ENCODE measurements at places on chromosomes 12 and 14. TPM values are rescaled to one million over a fixed set of nuclear protein-coding genes. Genes with fewer than 3 reads are reported as not detected.

GRCh38 chr12:10027311-10027710 lies 3.2 kb upstream of the CLEC9A start:
- no peak for DNase-seq
- H3K27me3 ChIP-seq: no peaks in the 10 kb centered on the region
- no peaks in the 10 kb centered on the region for H3K36me3 ChIP-seq

DNA sequence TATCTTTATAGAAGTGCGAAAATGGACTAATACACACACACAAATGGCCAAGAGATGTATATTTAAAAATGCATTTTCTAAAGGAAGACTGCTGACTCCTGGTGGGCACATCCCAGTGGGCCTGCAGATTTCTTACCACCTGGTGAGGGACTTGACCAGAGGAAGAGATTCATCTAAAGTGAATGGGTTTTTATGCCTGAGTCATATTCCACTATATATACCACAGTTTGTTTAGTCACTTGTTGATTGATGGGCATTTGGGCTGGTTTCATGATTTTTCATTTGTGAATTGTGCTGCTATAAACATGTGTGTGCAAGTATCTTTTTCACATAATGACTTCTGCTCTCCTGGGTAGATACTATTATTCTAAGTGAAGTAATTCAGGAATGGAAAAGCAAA lies 277.3 kb downstream of the SLC16A7 start:
- H3K4me3 ChIP-seq: no peak overlapping the region
- no peaks in the 10 kb centered on the region for H3K36me3 ChIP-seq
- no peak for DNase-seq
- no peak overlapping the region for H3K27ac ChIP-seq
- H3K4me1 ChIP-seq: no peaks in the 10 kb centered on the region
- H3K27me3 ChIP-seq: no peaks in the 10 kb centered on the region

GRCh38 chr14:76131071-76131965 lies 20.4 kb upstream of the GPATCH2L start:
- no peak for DNase-seq
- H3K4me1 ChIP-seq: no peaks in the 10 kb centered on the region
- H3K36me3 ChIP-seq: no peaks in the 10 kb centered on the region
- H3K4me3 ChIP-seq: no peak overlapping the region
- no peak overlapping the region for H3K27ac ChIP-seq
- no peaks in the 10 kb centered on the region for H3K27me3 ChIP-seq

- H3K27me3 ChIP-seq: no peaks in the 10 kb centered on the region
- no peak overlapping the region for H3K27ac ChIP-seq
- peaks cover 8% of the 10 kb centered on the region for H3K4me1 ChIP-seq
- peaks cover 14% of the 10 kb centered on the region for H3K36me3 ChIP-seq
These were observed 2.7 kb upstream of the NFKBIA start for GRCh38 chr14:35407306-35407630.

GRCh38 chr14:33404054-33404453 lies 465.4 kb downstream of the NPAS3 start:
- no peak overlapping the region for H3K27ac ChIP-seq
- no peak overlapping the region for H3K4me3 ChIP-seq
- DNase-seq: no peak
- H3K4me1 ChIP-seq: no peaks in the 10 kb centered on the region

- H3K27ac ChIP-seq: peak overlapping the region; percentile 97
- H3K4me3 ChIP-seq: peak overlapping the region; percentile 85
- H3K4me1 ChIP-seq: peaks cover 3% of the 10 kb centered on the region
- no peaks in the 10 kb centered on the region for H3K36me3 ChIP-seq
- no peaks in the 10 kb centered on the region for H3K27me3 ChIP-seq
These were observed 1.3 kb downstream of the STRAP start for GRCh38 chr12:15883536-15883935.

- no peak overlapping the region for H3K4me3 ChIP-seq
- H3K27ac ChIP-seq: peak overlapping the region; percentile 99
- no peaks in the 10 kb centered on the region for H3K27me3 ChIP-seq
- H3K36me3 ChIP-seq: no peaks in the 10 kb centered on the region
These were observed 1.6 kb upstream of the CHD4 start for GRCh38 chr12:6608592-6609281.

DNA sequence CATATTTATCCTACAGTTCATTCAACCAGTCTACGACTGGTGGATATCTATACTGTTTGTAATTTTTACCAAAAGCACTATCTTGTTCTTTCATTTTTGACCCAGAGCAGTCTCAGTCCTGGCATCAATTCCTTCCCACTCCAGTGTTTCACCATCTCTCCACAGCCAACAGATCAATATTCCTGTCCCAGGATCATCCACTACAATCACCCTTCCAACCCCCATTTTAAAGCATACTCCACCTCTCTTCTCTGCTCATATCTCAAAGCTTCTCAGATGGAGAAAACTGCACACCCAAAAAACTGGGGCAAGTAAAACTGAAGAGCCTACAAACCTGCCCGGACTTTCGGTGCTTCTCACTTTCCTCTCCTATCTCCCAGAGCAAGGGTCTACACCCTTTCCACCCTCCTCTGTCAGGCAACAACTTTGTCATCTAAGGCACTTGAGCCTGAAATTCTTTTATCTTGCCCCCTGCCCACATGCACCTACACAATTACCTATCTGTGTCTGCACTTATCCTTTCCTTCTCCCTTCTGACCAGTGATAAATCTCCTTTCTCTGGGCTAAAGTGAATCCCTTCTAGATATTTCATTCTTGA lies 4.1 kb upstream of the PIP4K2C start:
- no peaks in the 10 kb centered on the region for H3K36me3 ChIP-seq
- H3K4me3 ChIP-seq: no peak overlapping the region
- no peak for DNase-seq

DNA sequence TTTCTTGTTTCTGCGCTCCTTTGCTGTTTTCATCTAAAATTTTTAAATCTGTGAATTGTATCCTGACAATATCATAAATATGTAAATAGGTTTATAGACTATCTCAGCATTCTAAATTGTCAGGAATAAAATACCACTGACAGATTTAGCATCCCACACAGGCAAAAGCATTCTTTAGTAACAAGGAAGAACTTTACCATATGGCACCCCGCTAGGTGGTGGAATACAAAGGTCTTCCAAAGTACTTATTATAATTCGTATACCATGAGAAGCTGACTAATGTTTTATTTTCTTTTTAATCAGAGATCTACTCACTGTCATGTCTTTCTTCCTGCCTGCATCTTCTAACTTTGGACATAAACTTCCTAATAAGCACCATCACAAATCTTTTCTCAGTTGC lies 328.8 kb upstream of the NOVA1 start:
- no peaks in the 10 kb centered on the region for H3K4me1 ChIP-seq
- H3K4me3 ChIP-seq: no peak overlapping the region
- no peaks in the 10 kb centered on the region for H3K27me3 ChIP-seq
- H3K36me3 ChIP-seq: no peaks in the 10 kb centered on the region

- H3K36me3 ChIP-seq: no peaks in the 10 kb centered on the region
- no peak overlapping the region for H3K27ac ChIP-seq
- no peaks in the 10 kb centered on the region for H3K27me3 ChIP-seq
- H3K4me3 ChIP-seq: no peak overlapping the region
These were observed 193.6 kb upstream of the SEL1L start for GRCh38 chr14:81727218-81727617.

- DNase-seq: no peak
- H3K27ac ChIP-seq: no peak overlapping the region
- H3K27me3 ChIP-seq: no peaks in the 10 kb centered on the region
- H3K4me1 ChIP-seq: peaks cover 13% of the 10 kb centered on the region
- H3K4me3 ChIP-seq: no peak overlapping the region
These were observed 111.0 kb upstream of the NCOR2 start for GRCh38 chr12:124678421-124678893.

GRCh38 chr14:101355284-101355683 lies 206.0 kb upstream of the DIO3 start:
- no peaks in the 10 kb centered on the region for H3K4me1 ChIP-seq
- no peak overlapping the region for H3K27ac ChIP-seq
- no peak for DNase-seq

DNA sequence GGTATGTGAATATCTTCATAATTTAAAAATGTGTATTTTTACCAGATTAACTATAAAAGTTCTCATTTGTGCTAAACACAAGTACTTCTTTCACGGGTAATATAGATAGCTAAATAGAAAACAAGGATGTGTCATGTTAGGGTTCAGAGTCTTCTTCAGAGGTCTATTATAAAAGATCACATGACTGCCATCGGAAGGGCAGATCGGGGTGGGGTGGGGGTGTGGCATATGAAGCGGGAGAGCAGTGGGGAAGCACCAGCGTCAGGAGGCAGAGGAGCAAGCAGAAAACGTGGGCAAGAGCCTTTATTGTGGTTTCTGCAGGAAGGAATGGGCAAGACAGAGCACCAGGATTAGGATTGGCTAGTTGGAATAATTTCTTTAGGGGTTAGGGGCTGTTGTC lies 63.7 kb upstream of the DNM1L start:
- H3K27me3 ChIP-seq: no peaks in the 10 kb centered on the region
- no peaks in the 10 kb centered on the region for H3K4me1 ChIP-seq
- H3K4me3 ChIP-seq: no peak overlapping the region
- H3K36me3 ChIP-seq: peaks cover 35% of the 10 kb centered on the region

GRCh38 chr12:124474709-124475108 lies 92.7 kb downstream of the NCOR2 start:
- no peaks in the 10 kb centered on the region for H3K27me3 ChIP-seq
- DNase-seq: no peak
- peaks cover 7% of the 10 kb centered on the region for H3K4me1 ChIP-seq
- H3K4me3 ChIP-seq: no peak overlapping the region
- no peak overlapping the region for H3K27ac ChIP-seq

- no peaks in the 10 kb centered on the region for H3K4me1 ChIP-seq
- no peaks in the 10 kb centered on the region for H3K27me3 ChIP-seq
- H3K27ac ChIP-seq: no peak overlapping the region
These were observed 13.9 kb downstream of the ASPG start for GRCh38 chr14:104099096-104100041.

DNA sequence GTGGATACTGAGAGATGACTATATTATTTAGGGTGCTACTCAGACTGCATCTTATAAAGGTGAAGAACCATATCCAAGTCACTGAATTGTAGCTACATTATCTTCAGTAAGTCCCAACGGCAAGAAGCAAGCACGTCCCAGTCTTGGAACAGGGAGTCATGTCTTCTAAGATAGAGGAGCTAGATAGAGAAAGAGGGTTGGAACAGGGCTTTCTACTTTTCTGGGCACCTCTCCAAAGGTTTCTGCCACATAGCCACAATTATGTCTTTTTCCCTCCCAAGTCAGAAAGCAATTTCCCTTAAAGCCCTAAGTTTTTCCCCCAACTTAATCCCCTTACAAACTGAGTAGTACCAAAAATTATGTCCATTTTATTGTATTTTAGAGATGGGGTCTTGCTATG lies 22.4 kb downstream of the MAPK1IP1L start:
- H3K36me3 ChIP-seq: no peaks in the 10 kb centered on the region
- no peaks in the 10 kb centered on the region for H3K27me3 ChIP-seq
- H3K4me3 ChIP-seq: no peak overlapping the region
- H3K4me1 ChIP-seq: peaks cover 21% of the 10 kb centered on the region

DNA sequence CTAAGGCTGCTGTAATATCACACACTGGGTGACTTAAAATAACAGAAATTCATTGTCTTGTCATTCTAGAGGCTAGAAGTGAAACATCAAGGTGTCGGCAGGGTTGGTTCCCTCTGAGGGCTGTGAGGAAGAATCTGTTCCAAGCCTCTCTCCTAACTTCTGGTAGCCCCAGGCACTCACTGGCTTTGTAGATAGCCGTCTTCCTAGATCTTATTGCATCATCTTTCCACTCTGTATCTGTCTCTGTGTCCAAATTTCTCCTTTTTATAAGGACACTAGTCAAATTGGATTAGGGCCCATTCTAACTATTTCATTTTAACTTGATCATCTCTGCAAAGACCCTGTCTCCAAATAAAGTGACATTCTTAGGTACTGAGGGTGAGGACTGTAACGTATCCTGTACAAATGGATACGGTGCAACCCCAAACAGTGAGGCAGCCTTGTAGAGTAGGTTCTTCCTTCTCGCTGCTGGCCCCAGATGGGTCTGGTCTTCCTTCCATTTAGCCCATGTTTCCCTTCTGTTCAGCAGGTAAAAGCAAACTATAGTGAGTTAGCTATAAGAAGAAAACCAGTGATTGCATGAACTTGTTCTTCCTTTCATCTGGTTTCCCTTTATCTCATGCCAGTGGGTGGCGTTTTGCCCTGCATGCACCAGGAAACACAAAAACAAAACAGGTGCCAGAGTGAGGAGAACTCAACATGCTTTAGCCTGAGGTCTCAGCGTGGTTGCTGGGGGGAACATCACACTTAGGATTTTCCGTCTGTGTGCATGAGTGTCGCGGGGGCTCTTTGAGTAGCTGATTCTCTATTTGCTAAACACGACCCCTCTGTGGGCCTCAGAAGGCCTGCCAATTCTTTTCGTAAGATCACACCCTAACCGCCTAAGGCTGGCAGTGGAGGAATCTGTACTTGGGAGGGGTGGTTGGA lies 19.5 kb downstream of the TTC9 start:
- no peak overlapping the region for H3K4me3 ChIP-seq
- no peaks in the 10 kb centered on the region for H3K36me3 ChIP-seq
- peaks cover 7% of the 10 kb centered on the region for H3K4me1 ChIP-seq
- no peak for DNase-seq

- no peak for DNase-seq
- no peak overlapping the region for H3K4me3 ChIP-seq
- H3K27me3 ChIP-seq: no peaks in the 10 kb centered on the region
- H3K4me1 ChIP-seq: no peaks in the 10 kb centered on the region
- H3K27ac ChIP-seq: no peak overlapping the region
- H3K36me3 ChIP-seq: no peaks in the 10 kb centered on the region
These were observed 9.7 kb downstream of the CLEC2A start for GRCh38 chr12:9922429-9922828.

- H3K4me1 ChIP-seq: no peaks in the 10 kb centered on the region
- DNase-seq: no peak
- H3K27me3 ChIP-seq: no peaks in the 10 kb centered on the region
- no peak overlapping the region for H3K27ac ChIP-seq
These were observed 49.4 kb downstream of the VWF start for GRCh38 chr12:6074979-6075585.

DNA sequence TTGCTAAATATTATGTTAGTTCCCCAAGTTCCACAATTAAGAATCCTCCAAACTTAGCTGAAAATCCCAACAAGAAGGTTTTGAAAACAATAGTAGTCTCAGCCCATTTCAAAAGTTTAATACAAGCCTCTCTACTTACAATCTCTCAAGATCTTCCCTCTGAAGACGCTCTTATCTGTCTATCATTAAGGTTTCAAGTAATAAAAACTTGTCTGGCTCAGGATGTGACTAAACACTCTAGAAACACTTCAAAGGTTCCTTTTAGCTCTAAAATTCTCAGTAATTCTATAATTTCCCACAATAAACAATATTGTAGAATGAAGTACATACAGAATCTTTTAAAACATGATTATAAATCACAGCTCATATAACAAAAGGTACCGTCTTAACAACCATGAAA lies 16.3 kb downstream of the YAF2 start:
- H3K4me3 ChIP-seq: no peak overlapping the region
- no peak overlapping the region for H3K27ac ChIP-seq
- H3K36me3 ChIP-seq: no peaks in the 10 kb centered on the region
- no peaks in the 10 kb centered on the region for H3K27me3 ChIP-seq
- DNase-seq: no peak

SLC35F4 gene
- not detected for total RNA-seq

RNU4-1 gene
- not detected for total RNA-seq

GDF3 gene
- not detected for total RNA-seq

CEBPE gene
- total RNA-seq: not detected

ARMH4 gene
- 3.8 TPM for total RNA-seq

CABP1 gene
- total RNA-seq: 0.32 TPM

OR10A7 gene
- not detected for total RNA-seq

CDH24 gene
- total RNA-seq: 5.9 TPM

ACVR1B gene
- total RNA-seq: 18.7 TPM

Measured in ascending aorta (tissue), 2 donors.